ENCODE measurements at places on chromosomes 12 and 14. TPM values are rescaled to one million over a fixed set of nuclear protein-coding genes. Genes with fewer than 3 reads are reported as not detected.

DNA sequence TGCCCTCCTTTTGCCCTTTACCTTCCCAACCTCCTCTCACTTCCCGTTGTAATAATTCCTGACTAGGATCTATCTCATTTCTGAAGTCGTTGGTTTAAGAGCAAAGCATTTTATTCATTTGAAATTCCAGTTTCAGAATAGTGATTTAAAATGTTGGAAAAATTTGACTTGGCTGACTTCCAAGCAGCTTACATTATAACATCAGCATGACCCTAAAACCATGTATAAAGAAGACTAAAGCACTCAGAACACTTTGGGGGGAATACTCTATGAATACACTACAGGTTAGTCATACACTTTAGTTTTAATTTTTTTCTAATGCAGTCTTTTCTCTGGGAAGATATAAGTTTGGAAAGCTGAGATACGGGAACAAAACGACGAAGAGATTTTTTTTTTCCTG, 161.1 kb downstream of the BTG1 start:
- no peak for DNase-seq

- DNase-seq, result no peak
Measured at GRCh38 chr14:22850944-22851764, 14.8 kb downstream of the MMP14 start.

DNA sequence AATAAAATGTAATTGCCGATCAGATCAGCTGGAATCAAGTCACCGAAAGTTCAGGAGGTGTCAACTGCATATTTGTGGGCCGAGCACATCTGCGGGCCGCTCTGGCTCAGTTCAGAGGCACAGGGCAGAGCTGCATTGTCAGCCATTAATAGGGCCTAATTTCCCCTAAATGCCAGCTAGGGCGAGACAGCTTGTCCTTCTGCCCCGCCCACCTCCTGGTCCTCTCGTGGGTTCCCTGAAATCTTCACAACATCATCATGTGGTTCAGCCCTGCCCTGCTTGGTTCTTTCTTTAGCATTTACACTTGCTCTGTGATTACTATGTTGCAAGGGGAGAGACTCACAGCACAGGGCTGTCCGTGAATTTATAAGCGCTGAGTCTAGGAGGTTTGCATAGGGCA, 148.9 kb downstream of the CHST11 start:
- no peak for DNase-seq

DNA sequence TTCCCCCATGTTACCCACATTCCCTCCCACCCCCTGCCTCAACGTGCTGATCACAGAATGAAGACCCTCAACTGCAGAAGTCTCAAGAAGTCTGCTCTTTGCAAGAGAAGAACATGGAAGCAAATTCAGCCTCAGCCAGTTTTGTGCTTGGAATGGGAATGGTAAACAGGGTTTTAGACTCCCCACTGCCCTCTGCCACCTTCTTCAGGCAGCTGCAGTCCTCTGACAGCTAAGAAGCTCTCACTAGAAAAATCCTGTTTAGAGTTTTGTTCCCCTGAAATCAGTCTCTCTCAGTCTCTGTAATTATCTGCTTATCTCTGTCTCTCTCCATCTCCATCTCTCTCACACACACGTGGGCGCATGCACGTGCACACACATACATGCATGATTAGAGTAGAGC, 85.4 kb downstream of the CRACR2A start:
- no peak for DNase-seq

GRCh38 chr14:95507701-95508103, 8.7 kb downstream of the SYNE3 start:
- no peak for DNase-seq

PLA2G1B gene
- total RNA-seq, result not detected

All from esophagus squamous epithelium (tissue), 5 donors.